Sciatic nerve (tissue), 2 donors: ENCODE measurements at places on chromosomes 2 and 18. TPM values are rescaled to one million over a fixed set of nuclear protein-coding genes. Genes with fewer than 3 reads are reported as not detected.

RESP18 gene
- not detected for total RNA-seq

HADHA gene
- total RNA-seq: 107 TPM

- no peak for DNase-seq
Observed at GRCh38 chr2:85501248-85501647, 37.7 kb upstream of the MAT2A start.

DNA sequence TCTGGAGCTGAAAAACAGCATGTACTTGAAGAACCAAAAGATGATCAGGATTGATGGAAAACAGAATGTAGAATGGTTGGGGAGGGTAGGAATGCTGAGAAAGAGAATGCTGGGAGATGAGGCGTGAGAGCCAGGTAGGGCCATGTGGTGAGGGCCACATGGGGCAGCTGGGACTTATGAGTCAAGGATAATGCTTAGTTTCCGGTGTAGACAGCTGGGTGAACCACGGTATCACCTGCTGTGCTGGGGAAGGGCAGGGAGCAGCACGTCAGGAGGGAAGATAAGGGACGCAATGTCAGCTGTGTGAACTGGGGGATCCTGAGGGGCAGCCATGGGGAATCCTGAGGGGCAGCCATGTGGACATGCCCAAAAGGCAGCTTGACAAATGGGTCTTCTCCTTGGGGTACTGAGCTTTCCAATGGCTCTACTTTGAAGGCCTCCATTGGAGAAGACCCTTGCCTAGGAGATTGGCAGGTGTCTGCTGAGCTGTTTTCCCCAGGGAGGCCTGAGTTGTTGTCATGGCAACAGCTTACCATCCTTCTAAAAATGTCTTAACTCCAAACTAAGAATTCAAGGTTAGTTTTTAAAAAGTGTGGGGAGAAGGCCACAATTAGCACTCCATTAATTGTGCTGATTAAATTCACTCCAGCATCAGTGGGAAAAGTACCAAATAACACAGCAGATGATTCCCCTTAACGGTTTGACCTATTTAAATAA, 51.1 kb downstream of the MTHFD2 start:
- DNase-seq: no peak

GRCh38 chr18:28062443-28062842, 114.5 kb downstream of the CDH2 start:
- no peak for DNase-seq

GRCh38 chr2:192313773-192314172, 119.0 kb upstream of the TMEFF2 start:
- DNase-seq: no peak

DNA sequence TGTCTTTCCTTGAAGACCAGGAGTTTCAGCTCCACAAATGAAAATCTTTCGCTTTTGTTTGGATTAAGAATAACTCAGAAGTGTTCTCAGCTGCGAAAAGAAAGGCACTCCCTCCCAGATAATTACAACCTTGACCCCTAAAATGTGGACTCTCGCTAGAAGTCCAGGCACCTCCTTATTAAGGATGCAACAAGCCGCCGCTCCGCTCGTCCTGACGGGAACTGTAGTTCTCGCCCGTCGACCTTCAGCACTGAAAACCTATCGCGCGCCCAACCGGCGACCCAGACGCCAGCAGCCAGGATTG, 559 bp downstream of the IMMT start:
- peak; percentile 95 for DNase-seq

GRCh38 chr2:8923183-8923582, 80.3 kb downstream of the MBOAT2 start:
- no peak for DNase-seq

GRCh38 chr2:80113399-80113798, 191.2 kb downstream of the LRRTM1 start:
- no peak for DNase-seq

- no peak for DNase-seq
Observed at GRCh38 chr2:216546241-216546640, 47.6 kb downstream of the RPL37A start.
